NCI-H1436 treated with DMSO at 0.1 percent for 48 hours (cell line): ENCODE measurements at places on chromosomes 16 and 17.

GRCh38 chr16:78407191-78407590 lies 307.7 kb downstream of the WWOX start:
- DNase-seq: no peak

DNA sequence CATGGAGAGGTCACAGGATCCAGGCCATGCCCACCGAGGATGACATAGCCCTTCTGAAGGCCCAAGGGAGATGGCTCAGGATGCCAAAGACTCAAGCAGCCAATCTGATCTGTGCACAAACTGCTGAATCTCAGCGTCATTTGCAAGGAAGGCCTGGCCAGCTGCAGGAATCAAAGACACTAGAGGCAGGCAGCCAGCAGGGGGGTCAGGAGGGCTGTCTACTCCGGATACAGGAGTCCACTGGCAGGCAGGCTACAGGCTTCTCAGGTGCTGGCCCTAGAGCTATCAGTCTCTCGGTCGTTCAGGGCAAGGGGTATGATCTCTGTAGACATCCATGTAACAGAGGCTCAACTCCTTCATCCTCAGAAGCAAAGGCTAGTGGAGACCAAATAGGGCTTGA lies 1735.3 kb downstream of the TP53TG3F start:
- DNase-seq: no peak

DNA sequence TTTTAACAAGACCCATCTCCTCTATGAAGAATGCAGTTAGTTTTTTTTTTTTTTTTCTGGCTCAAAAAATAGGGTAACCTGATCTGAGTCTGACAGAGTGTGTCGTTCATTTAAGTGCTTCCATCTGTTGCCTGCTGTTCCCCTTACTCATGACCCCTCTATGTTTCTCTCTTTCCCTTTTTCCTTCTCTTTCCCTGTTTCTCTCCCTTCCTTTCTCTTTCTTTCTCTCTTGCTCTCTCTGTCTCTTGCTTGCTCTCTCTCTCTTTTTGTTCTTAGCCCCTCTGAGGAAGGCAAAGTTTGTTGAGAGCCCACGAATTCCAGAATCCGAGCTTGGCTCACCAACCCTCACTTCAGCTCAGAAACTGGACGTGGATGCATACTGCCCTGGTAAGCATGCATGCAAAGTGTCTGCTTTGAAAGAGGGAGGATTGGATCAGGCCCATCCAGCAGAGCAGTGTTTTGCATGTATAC lies 185.0 kb downstream of the TANC2 start:
- DNase-seq: no peak

DNA sequence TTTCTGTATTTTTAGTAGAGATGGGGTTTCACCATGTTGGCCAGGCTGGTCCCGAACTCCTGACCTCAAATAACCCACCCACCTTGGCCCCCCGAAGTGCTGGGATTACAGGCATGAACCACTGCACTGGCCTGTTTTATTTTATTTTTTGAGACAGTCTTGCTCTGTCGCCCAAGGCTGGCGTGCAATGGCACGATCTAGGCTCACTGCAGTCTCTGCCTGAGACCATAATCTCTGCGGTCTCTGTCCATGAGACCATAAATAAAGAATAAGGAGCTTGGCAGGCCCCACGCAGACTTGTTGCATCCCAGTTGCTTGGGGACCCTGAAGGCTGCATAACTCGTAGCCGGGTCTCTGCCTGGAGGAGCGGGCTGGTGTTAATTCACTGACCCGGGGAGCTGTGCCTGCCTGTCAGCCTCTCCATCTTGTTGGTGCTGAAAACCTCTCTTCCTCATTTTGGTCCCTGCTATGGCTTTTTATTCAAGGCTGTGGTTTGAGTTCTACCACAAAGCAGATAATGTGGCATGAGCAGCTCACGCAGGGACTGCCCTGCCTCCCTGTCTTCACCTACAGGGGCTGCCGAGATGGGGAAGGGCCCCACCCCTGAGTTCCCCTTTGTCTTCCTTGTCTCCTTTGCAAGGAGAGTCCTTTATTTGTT lies 82.1 kb downstream of the MSI2 start:
- DNase-seq: no peak

DNA sequence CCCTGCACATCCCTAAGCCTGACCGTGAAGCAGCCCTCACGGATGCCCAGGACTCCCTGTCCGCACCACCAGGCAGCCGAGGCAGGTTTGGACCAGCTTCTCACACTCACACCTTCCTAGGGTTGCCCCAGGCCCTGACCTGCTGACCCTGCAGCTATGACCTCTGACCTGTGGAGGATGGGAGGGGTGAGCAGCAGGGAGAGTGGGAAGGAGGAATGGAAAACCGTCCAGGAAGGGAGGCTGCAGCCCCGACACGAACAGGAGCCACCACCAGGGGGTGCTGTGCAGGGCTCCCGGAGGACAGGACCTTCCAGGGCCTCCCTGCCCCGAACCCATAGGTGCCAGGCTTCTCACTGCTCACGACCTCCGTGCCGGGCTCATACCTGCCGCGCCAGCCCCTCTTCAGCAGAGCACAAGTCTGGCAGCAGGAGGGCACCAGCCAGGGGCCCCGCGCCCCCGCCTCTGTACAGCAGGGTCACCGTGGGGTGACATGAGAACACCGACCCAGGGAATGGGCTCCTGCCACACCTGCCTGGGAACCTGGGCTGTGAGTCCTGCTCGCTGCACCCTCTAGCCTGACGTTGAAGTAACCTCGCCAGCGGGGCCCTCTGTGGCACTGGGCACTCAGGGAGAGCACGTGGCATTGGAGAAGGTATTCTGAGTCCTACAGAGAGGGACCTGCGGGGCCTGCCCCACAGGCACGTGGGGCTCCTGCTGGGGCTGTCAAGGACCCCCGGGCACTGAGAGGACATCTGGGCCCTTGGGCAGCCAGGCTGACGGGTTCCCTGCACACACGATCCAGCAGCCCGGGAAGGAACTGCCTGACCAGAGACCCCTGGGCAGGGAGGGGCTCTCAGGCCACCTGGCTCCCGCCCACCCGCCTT lies 37.6 kb downstream of the CTU2 start:
- DNase-seq: no peak

- DNase-seq: no peak
These were observed 122.2 kb downstream of the SMG6 start for GRCh38 chr17:2181206-2181896.

GRCh38 chr16:1125471-1125870 lies 27.4 kb upstream of the CACNA1H start:
- no peak for DNase-seq

DNA sequence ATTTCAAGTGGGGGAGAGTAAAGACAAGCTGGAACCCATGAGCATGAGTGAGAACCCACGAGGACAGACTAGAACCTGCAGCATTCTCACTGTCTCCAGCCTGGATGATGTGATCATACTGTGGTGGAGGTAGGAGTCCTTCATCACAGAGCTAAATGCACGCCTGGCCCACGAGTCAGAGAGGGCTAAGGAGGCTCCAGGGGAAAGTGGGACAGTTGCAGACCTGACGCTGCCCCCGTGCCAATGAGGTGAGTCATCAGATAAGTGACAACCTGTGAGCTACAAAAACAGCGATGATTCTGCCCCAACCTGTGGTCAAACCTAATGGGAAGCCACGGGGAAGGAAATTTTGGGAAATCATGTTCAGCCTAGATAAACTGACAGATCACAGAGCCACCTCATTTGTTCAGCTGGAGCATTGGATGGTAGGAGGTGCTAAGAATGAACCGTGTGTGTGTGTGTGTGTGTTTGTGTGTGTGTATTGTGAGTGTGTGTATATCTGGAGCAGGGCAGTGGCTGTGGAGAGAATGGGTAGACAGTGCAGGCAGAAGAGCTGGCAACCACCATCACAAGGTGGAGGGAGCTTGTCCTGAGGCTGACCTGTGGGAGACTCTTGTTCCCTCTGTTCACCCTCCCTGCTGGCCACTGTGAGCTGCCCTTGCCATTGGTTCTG lies 131.8 kb downstream of the UTP18 start:
- no peak for DNase-seq

- no peak for DNase-seq
These were observed 11.7 kb downstream of the ZNHIT3 start for GRCh38 chr17:36498155-36498554.

GRCh38 chr17:38459567-38459966 lies 31.3 kb downstream of the ARHGAP23 start:
- DNase-seq: no peak

GRCh38 chr16:75764154-75764768 lies 38.0 kb upstream of the CPHXL start:
- DNase-seq: no peak

DNA sequence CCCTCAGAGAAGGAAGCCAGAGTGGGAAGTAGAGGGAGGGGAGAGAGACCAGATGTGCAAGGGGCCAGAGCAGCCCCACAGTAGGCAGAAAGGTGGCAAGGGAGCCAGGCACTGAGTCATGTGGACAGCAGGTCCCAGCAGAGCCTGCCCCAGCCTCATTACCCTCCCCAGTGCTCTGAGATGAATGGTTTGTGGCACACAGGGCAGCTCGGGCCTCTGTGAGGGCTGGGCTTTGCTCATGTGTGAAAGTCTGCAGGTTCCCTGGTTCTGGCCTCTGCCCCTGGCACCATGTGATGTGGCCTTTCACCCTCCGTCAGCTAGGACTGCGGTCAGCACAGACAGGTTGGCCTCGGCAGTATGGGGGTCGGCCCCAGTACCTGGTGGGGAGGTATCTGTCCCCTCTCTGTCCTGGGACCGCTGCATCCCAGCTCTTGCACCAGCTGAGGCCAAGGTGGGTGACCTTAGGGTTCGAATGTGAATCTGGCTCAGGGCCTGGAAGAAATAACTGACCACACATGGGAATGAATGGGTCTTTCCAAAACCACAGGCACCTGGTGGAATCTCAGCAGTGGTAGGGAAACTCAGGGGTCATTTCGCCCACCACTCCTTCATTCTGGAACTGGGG lies 8.9 kb downstream of the LRRC75A start:
- DNase-seq: no peak

DNA sequence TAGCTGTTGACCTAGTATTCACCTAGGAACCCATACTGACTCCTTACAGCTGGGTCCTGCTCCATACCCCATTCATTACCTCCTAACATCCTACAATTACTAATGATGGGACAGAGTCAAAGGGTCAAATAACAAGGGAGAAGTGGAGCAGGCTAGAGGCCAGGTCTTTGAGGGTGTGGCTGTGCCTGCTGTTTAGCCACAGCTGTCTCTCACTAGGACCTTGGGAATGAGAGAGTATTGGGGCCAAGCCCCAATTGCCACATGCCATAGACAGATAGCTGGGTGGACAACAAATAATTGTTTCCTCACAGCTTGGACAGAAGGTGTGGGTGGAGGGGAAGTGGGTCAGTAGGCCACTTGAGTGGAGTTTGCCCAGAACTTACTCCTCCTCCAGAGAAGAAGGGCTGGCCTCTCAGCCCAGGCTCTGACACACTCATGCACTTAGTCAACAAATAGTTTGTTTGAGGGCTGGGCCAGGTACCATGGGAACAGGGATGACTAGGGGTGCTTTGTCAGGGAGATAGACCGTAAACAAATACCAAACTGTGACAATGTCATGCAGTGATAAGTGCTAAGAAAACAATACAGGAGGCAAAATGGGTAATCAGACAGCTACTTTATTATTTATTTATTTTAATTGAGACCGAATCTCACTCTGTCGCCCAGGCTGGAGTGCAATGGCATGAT lies 10.2 kb upstream of the CENPT start:
- DNase-seq: no peak

GRCh38 chr17:29568331-29569244 lies at the start of gene TP53I13:
TSS of gene TP53I13 (plus strand) at chr17:29568701. CDS start at chr17:29568759, 58 bp downstream.
- peak; percentile 68 for DNase-seq

DNA sequence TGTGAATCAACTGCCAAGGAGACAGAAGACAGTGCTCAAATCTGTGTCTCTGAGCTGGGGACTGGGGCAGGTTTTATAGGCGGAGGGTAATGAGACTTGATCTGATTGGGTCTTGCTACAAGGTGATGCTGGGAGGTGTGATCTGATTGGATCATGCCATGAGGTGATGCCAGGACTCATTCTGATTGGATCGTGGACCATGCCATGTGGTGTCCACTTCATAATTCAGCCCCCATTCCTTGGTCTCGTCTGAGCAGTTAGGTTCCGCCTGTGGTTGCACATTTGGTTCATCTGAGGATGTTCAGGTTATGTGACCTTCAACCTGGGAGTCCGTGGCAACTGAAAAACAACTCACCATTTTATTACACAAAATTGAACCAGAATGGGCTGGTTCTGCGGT lies 41.0 kb downstream of the OTOA start:
- DNase-seq: no peak

GRCh38 chr17:27531469-27531961 lies 75.3 kb downstream of the KSR1 start:
- no peak for DNase-seq

- DNase-seq: no peak
These were observed 133.4 kb downstream of the MAP2K6 start for GRCh38 chr17:69547947-69548346.

- DNase-seq: no peak
These were observed 6.8 kb downstream of the PLCD3 start for GRCh38 chr17:45125509-45125908.

DNA sequence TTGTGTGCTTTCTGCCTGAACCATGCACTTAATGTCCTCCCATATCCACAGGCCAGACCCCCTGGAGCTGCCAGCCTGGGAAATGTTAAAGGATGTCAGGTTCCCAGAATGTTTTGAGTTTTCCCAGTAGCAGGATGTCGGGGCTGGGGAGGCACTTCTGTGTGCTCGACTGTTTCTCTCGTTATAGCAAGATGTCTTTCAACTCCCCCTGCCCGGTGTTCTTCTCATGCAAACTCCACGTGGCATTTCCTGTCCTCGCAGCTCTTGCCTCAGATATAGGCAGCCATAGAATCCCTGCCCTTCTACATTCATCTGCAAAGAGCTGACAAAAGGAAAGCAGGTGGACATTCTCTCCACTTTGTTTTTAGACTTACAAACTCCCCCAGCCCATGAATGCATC lies 457.2 kb upstream of the CDH11 start:
- DNase-seq: no peak

DNA sequence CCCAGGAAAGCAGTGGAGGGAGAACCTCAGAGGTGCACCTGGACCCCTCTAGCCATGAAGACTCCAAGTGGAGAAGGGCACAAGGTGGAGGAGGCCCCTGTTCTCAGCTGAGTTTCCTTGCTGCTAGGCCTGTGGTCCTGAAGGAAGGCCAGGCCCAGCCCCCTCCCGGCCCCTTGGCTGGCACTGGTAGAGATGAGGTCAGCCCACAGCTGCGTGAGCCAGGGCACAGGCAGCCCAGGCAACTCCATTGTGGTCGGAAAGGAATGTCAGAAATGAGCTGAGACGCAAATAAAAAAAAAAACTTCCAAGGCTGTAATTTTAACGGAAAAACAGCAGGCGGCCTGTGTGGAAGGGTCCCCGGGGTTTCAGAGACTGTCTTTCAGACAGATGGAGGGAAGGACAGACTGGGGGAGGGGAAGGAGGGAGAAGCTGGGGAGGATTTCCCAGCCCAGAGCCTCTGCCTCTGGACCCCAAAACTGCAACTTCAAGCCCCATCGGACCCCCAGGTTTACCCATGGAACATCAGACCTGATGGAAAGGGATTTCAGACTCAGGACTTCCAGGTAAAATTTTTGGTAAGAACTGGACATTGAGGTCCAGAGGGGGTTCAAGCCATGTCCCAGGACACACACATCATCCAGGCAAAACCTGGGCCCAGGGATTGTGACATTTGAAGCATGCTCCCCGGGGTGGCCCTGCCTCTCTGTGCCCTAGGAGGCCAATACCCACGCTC lies 25.6 kb upstream of the MRPS23 start:
- no peak for DNase-seq
